Dorsolateral prefrontal cortex (tissue), 122 donors: ENCODE measurements at places on chromosomes 1 and 21. TPM values are rescaled to one million over a fixed set of nuclear protein-coding genes. Genes with fewer than 3 reads are reported as not detected.

GRCh38 chr21:41199588-41199987, 31.6 kb downstream of the BACE2 start:
- DNase-seq = no peak

GRCh38 chr1:24857507-24858133, 72.5 kb downstream of the RUNX3 start:
- DNase-seq = no peak

- no peak for DNase-seq
Measured at GRCh38 chr1:245094954-245095353, 59.8 kb upstream of the KIF26B start.

GRCh38 chr21:29465546-29465945, 166.8 kb downstream of the BACH1 start:
- no peak for DNase-seq

DNA sequence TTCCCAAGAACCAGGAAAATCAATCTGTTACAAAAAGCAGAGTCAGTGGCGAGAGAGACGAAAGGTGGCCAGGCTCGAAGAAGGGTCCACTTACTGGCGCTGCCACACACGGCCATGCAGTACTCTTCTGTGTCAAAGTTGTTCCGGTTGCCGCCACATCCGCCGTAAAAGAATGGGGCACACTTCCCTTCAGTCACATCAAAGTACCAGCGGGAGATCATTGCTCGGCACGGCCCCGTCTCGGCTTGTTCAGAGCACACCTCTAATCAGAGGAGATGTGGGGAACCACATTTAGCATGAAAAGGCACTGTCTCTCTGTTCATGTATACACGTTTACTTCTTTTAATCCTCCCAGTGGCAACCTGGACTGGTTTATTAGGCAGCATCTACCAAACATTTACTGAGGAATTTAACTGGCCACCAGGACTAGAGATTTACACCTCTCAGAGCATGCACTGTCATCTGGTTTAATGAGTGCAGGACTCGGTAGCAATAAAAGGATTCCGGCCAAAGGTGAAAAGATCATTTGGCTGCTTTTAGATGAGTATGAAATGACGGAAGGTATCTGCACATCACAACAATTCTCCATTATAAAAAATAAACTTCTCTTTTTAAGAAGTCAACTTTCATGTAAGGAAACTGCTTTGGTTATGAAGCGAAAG, 170.5 kb downstream of the APP start:
- no peak for DNase-seq

DNA sequence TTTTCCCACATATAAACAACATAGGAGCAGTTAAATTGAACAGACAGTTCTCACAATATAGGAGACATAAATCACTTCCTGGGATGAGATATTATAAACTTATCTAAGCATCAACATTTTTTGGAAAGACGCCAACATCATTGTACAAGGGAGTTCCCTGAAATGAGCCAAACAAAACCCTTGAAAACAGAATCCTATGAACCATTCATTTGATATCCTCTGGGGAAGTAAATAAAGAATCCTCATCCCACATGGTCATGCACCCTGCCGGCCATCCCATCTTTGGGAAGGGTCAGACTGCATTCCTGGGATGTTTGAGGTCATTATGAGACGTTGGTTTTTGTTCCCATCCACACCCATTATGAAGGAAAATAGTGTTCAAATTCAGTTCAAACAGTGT, 111.8 kb upstream of the USP25 start:
- DNase-seq = no peak

The KRTAP21-2 gene
- not detected for total RNA-seq

The RIPPLY3 gene
- total RNA-seq = not detected

The NTNG1 gene
- total RNA-seq = 13.1 TPM
